Astrocyte of the spinal cord (primary cell): ENCODE measurements at places on chromosomes 6 and 20.
A peak's percentile ranks its signal among the peaks of the same experiment; 100 is the strongest.

- DNase-seq: peak; percentile 67
These were observed 2.6 kb upstream of the GPSM3 start for GRCh38 chr6:32194825-32195651.

- DNase-seq: peak; percentile 64
These were observed 2.1 kb upstream of the TRERF1 start for GRCh38 chr6:42453654-42454427.

GRCh38 chr20:63327231-63327745 lies 33.9 kb downstream of the CHRNA4 start:
- no peak for DNase-seq

- no peak for DNase-seq
These were observed 14.0 kb upstream of the FAM50B start for GRCh38 chr6:3835055-3835731.

- DNase-seq: peak; percentile 11
These were observed 6.3 kb downstream of the MAPK14 start for GRCh38 chr6:36033935-36034334.

DNA sequence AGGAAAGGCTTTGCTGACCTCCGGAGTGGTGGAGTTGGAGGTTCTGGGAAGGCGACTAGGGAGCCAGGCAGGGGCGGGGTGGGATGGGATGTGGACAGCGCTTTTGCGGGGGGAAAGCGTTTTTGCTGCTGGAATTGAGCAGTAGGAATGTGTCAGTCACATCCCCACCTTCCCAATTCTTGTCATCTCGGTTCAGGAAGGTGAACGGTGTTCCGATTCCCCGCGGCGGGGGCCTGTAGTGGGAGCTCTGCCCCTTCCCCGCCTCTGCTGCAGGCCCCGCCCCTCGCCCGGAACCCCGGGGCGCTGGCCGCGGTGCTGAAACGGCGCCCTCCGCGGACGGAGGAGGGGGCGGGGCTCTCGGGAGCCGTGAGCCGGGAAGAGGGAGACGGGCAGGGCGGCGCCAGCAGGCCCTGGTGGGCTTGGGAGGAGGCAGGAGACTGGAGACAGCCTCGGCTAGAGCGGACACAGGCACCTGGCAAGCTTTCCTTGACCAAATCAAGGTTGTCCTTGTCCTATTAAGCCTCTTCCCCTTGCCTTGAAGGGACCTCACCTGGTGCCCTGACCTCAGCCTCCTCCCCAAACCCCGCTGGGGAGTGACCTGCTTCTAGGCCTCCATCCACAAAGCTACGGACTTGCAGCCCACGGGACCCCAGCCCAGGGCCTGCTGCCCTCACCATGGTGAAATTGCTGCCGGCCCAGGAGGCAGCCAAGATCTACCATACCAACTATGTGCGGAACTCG lies at the start of gene LHFPL5:
Gene LHFPL5 (plus strand): TSS at position 357 of the 741 bp plus-strand sequence. CDS start 319 bp downstream, at position 676.
- peak; percentile 23 for DNase-seq

DNA sequence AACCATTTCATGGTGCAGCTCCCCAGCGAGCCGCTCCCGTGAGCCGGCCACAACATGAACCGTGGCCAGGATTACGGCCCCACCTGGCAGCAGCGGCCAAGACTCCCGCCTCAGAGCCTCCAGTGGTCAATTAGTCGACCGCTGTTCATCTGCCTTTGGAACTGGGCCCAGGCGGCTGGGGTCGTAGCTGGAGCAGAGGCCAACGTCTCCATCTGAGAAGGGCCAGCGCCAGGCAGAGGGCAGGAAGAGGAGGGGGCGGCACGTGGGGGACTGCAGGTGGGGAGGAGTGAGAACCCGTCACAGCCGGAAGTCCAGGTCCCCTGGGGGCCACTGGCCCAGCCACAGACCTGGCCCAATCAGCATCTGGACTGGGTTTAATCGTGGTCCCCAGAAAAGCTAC lies 184.3 kb downstream of the TAF4 start:
- DNase-seq: no peak
